Natural killer cell (primary cell): ENCODE measurements at places on chromosomes 16 and 17.

DNA sequence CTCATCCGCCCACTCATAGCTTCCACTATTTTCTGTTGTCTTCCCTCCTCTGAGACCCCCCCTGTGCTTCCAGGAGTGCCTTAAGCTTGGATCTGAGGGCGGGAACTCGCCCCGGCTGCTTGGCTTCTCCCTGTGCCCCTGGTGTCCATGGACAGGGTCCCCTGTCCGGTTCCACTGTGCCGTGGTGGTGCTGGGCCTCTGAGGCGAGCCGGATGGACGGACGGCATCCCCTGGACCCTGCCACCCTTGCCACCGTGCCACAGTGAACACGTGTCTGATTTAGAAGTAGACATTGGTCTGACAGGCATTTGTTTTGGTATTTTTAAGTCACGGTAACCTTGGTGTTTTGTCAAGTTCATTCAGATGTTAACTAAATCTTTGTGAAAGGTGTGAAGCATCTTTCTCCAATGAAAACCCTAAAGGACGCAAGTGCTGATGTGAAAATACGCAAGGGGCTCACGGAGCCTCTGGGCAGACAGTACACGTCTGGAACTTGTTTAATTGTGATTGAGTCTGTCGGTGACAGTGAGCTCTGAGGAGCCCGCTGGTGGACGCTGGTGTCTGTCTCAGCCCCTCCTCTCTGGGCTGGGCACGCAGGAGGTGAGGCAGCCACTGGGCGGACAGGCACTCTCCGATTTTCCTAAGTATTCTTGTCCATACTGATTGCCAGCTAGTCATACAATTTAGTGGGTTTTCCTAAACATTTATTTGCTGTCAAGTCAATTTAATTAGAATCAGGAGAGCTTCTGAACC, 26.3 kb downstream of the ZNF750 start:
- no peak for DNase-seq

DNA sequence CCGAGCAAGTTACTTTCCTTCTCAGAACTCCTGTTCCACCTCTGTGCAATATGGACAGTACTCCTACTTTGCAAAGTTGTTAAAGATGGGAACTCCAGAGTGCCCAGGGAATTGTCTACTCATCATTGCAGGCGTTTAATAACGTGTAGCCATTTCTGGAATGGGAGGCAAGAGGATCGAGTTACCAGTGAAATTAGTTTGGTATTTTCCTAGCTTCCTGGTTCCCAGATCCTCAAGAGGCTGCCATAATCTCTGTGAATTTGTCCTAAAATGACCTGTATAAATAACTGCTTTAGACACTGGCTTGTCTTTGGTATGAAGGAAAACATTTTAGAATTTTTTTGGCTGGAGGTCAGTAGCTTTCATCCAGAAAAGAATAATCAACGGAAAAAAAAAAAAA, 27.7 kb downstream of the WWOX start:
- no peak for DNase-seq

DNA sequence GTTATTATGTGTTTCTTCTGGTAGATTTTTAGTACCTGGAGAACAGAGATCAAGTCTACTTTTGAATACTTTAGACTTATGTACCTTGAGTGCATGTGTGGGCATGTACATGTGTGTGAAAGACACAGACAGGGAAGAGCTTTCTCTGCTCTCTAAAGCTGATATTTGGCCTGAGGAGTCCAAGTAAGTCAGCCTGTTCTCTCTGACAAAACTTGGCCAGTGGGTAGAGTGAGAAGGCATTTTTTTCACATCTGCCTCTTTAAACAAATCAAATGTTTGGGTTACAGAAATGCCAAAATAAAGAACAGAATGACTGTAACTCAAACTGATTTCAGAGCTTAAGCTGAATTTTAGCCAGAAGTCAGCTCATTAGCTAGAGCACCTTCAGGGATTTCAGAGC, 309.7 kb upstream of the DYNLRB2 start:
- no peak for DNase-seq

DNA sequence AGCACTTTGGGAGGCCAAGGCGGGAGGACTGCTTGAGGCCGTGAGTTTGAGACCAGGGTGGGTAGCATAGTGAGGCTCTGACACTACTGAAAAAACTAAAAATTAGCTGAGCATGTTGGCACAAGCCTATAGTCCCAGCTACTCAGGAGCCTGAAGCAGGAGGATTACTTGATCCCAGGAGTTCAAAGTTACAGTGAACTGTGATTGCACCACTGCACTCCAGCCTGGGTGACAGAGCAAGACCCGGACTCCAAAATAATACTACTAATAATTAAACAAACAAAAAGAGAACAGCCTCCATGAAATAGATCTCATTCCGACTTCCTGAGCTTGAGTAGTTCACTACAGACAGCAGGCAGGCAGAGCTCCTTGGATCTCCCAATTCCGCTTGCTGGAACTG, 2.7 kb upstream of the RBBP6 start:
- no peak for DNase-seq

DNA sequence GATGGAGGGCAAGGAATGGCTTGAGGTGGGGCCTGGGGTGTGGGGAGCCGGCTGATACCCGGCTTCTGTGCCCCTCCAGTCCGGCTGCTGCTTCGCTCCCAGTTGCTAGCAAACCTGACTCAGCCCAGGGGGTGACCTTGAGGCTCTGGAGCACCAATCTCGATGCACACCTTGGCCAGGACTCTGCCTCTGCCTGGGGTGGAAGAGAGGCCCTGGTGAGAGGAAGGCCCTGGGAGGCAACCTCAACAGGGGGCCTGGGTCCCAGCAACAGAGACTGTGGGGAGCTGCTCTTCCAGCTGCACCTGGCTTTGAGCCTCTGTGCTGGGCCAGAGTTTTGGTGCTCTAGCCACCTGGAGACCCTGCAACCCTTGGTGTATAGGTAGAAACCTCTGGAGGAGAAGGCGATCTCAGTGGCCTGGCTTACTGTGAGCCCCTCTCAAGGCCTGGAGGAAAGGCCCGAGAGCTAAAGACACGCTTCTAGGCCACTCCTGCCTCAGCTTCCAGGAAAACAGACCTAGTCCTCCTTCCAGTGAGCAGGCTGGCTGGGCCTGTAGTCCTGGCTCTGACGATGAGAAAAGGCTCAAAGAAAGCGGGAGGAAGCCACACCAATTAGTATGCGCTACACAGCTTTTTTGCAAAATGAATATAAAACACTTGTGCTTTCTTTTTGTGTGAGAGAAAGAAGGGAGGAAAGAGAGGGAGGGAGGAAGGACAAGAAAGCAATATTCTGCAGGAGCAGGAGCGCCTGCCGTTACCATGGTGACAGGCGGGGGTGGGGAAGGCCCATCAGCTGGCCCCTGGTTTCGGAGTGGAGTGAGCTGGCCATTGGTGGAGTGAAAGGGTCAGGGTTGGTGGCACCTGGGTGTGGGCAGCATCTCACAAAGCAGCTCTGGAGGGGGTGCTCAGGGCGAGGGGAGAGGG, 51.0 kb downstream of the VAC14 start:
- no peak for DNase-seq

- no peak for DNase-seq
Observed at GRCh38 chr17:16818821-16819683, 129.0 kb downstream of the CCDC144A start.

DNA sequence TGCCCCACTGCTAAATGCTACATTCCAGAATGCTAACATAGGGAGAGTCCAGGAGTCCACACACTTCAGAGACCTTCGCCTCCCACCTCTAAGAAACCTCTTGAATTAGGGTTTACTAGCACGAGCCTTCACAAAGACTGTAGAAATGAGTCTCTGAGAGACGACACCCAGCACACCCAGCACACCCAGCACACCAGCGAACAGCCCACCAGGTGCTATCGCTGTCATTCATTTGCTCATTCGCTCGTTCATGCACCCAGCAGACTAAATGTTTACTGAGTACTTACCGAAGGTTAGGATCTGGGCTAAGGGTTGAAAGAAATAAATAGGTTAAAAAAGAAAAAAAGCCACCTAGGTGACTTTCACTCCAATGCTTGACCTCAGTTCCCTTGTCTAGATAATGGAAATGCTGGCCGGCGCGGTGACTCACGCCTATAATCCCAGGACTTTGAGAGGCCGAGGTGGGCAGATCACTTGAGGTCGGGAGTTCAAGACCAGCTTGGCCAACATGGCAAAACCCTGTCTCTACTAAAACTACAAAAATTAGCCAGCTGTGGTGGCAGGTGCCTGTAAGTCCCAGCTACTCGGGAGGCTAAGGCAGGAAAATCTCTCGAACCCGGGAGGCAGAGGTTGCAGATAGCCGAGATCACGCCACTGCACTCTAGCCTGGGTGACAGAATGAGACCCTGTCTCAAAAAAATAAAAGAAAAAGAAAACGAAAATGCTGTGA, 100.8 kb downstream of the ADCY9 start:
- DNase-seq = no peak

DNA sequence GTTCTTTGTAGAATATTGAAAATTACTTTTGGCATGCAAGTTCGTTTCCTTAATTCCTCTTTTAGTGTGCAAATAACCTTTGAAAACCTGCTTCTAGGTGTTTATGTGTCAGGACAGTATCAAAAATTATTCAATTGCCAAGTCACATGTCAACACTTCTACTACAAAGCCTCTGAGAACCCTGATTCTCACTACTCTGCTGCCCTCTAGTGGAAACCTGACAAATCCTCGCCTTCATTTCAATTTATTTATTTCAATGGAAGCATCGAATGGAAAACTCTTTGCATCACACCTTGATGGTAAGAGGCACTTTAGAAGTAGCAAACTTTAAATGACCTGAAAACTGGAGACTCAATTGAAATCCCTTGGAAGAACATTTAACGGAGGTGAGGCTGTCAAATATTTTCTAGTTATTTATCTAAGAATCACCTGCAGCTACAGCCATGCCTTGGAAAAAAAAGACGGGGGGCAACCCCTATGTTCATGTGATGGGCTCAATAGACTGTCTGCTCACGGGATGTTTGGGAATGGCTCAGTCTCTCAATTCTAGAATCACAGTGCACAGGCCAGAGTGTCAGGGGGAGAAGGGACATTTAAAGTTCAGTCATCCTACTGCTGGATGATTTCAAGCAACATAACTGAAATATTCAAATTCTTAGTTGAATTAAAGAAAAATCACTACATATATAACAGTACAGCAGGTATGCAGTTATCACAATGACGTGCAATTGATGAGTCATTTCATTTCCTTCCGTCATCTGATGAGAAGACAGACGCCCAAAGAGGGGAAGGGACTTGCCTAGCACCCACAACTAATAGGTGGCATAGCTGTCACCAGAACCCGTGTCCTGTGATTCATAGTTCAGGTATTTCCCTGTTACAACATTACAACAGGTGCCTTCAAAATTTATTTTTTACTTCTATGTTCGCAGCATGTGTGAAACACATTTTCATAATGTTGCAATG, 563.9 kb downstream of the TOX3 start:
- DNase-seq = no peak

GRCh38 chr16:13333336-13333735, 431.9 kb downstream of the SHISA9 start:
- no peak for DNase-seq

DNA sequence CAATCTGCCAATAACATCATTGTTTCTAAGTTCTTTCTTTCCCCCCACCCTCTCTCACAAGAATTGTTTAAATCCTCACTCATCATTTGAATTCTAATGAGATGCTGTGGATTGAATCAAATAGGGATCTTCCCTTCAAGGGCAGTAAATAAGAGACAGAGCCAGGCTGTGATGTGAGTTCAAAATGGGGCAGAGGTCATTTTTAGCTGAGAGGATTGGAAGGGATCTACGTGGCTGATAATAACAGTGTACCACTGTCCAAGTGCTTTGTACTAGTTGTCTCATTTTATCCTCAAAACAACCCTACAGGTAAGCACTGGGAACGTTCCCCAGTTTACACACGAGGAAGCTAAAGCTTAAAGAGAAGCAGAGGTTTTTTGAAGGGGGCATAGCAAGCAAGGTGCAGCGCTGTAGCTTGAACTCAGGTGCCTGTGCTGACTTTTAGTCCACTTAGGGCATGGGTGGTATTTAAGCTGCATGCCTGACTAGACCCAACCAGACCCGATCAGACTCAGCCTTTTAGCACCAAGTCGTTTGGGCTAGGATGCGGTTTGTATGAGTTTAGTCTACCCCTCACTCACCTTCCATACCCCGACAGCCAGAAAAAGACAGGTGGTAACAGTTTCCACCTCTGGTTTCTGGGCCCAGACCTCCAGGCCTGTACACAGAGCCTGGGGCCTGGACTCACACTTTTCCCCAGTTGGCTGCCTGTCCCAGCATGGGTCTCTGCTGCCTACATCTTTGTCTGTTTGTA, 39.2 kb upstream of the CCR7 start:
- DNase-seq = no peak

GRCh38 chr16:72859581-72859980, 188.3 kb downstream of the ZFHX3 start:
- no peak for DNase-seq

DNA sequence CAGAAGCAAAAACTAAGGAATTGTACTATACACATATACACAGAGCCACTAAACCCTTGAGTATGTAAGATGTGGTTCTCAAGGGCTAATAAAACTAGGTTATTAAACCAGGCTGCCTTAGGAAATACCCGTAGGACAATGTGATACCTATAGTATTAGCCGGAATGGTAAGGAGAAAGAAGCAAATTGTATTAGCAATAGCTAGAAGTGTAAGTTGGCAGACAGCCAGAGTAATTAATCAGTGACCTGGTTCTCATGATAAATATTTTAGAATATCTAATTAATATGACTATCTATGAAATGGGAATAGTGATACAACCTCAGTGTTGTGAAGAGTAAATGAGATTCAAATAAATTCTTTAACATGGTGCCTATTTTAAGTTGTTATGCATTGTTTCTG, 18.6 kb downstream of the GDPD1 start:
- DNase-seq = no peak

DNA sequence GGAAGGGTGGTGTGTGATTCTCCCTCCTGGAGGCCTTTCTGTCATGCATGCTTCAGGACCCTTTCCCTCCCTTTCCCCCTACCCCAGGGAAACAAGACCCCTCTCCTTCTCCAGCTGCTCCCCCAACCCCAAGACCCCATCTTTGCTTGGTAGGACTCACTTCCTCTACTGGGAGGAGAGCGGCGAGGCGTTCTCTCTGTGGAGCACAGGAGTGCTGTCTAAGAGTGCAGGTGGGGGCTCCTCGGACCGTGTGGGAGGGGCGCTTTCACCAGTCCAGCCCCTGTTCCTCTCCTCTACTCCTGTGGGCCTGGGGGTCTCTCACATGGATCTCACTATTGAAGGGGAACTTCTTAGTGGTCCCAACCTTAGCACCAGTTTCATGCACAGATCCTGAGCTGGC, 456.1 kb upstream of the ASIC2 start:
- no peak for DNase-seq

- DNase-seq = no peak
Observed at GRCh38 chr16:72561-73548, at the start of gene RHBDF1. Gene RHBDF1, minus strand, starts transcription at chr16:72631. Its CDS starts 7,616 bp downstream, at chr16:65015.

DNA sequence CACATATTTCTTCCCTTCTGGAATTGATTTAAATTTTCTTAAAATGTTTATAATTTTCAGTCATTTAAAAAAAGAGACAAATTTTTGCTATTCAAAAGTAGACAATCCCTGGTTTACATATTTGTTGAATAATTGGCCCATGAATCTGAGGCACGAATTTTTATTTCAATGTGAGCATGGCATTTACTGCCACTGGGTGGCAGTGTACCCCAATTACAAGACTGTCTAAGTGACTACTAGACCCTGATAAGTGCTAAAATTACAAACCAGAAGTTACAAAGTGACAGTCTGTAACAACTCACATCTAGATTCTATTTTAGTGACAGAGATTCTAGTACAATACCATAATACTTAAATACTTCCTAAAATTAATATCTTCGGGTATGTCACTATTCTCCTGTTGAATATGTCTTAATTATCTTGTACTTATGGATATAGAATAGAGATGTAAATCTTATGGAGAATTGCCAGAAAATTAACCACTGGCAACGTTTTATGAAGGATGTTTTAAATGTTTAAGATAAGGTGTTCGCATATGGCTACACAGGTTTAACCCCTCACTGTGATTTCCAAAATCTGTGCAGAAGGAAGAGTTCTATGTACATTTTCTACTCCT, 235.8 kb downstream of the MAP2K4 start:
- no peak for DNase-seq
